Smooth muscle cell of the coronary artery (primary cell): ENCODE measurements at places on chromosomes 16 and 17. TPM values are rescaled to one million over a fixed set of nuclear protein-coding genes. Genes with fewer than 3 reads are reported as not detected.

The KRT33B gene
- not detected in 2 replicates for total RNA-seq

The PYDC1 gene
- total RNA-seq: not detected in 2 replicates

The SLC13A2 gene
- total RNA-seq: not detected in 2 replicates

The NHERF2 gene
- 8.2 and 48.6 TPM in 2 replicates for total RNA-seq

The TBC1D16 gene
- 30.0 and 48.4 TPM in 2 replicates for total RNA-seq

The GP1BA gene
- not detected in 2 replicates for total RNA-seq

The HBA2 gene
- 0.23 TPM in 1 of 2 replicates, not detected in the other for total RNA-seq

The KRTAP4-3 gene
- not detected in 2 replicates for total RNA-seq

The IL34 gene
- 5.2 and 8.4 TPM in 2 replicates for total RNA-seq

The CDH8 gene
- total RNA-seq: 9.5 TPM in 1 of 2 replicates, not detected in the other

The SLC4A1 gene
- not detected in 2 replicates for total RNA-seq

The COTL1 gene
- total RNA-seq: 38.1 and 52.8 TPM in 2 replicates

The MPV17L gene
- total RNA-seq: 0.15 and 0.35 TPM in 2 replicates

The OR1A1 gene
- not detected in 2 replicates for total RNA-seq

The GPR142 gene
- not detected in 2 replicates for total RNA-seq

The ZPBP2 gene
- not detected in 2 replicates for total RNA-seq

The MRPL27 gene
- 63.7 and 77.1 TPM in 2 replicates for total RNA-seq
